ENCODE measurements at places on chromosomes 13 and 19.

GRCh38 chr13:106398289-106398688 lies 137.2 kb downstream of the EFNB2 start:
- no peak for DNase-seq

GRCh38 chr19:18340190-18340989 lies at the start of gene PGPEP1:
PGPEP1 (plus strand) TSS chr19:18340598; CDS start chr19:18340682, 84 bp downstream.
- peak; percentile 68 for DNase-seq

DNA sequence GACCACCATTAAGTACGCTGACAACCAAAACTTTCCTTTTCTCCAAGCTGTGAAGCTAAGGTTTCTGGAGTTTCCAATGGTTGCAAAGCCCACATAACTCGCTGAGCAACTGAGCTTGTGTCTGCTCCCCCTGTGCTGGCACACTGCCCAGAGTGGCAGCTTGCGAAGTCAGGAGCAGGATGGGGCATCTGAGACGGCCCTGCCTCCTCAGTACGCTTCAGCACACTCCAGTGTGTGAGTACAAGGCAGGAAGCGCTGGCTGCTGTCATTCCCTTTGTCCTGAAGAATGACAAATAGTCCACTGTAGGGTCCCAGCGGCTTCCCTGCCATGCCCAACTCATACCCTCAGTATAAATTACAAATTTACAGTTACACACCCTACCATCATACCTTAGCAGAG lies 51.5 kb downstream of the SKA3 start:
- DNase-seq, result no peak

GRCh38 chr13:95246292-95247082 lies 54.8 kb downstream of the ABCC4 start:
- DNase-seq, result no peak

GRCh38 chr19:45824531-45825262 lies 9.6 kb upstream of the RSPH6A start:
- no peak for DNase-seq
